KG1 (cell line): ENCODE measurements at places on chromosomes 1 and 21.

- no peak for DNase-seq
These were observed 268.8 kb upstream of the NR5A2 start for GRCh38 chr1:199758626-199759255.

- no peak for DNase-seq
These were observed 90.6 kb downstream of the TLR5 start for GRCh38 chr1:223052462-223052861.

GRCh38 chr21:44657635-44658540 is at the start of gene KRTAP12-3:
KRTAP12-3 (plus strand) TSS chr21:44657932; CDS start chr21:44657980, 48 bp downstream.
- no peak for DNase-seq

GRCh38 chr1:83857103-83857502 is 141.8 kb downstream of the TTLL7 start:
- no peak for DNase-seq

GRCh38 chr1:41776891-41777441 is 141.8 kb downstream of the HIVEP3 start:
- DNase-seq: no peak

DNA sequence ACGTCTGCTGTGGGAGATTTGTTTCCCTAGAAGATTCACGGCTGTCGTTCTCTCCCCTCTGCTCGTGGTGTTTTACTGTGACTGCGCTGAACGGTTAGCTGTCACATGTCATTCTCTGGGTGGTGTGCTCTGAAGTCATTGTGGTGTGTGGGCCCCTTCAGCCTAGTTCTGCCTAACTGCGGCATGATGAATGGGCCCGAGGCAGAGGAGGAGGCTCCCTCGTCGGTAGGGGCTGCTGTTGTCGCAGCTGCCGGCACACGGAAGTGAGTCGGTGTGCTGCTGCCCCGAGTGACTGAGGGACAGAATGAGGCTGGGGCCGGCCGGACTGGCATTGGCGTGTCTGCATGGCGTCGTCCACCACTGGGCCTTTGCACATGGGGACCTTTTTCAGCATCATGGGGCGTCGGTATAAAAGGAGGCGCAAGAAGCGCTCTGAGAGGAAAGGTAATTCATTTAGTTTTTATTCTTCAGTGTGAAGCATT is 77.9 kb downstream of the ADARB1 start:
- DNase-seq: no peak

- no peak for DNase-seq
These were observed 24.2 kb downstream of the GNG4 start for GRCh38 chr1:235625340-235625739.

DNA sequence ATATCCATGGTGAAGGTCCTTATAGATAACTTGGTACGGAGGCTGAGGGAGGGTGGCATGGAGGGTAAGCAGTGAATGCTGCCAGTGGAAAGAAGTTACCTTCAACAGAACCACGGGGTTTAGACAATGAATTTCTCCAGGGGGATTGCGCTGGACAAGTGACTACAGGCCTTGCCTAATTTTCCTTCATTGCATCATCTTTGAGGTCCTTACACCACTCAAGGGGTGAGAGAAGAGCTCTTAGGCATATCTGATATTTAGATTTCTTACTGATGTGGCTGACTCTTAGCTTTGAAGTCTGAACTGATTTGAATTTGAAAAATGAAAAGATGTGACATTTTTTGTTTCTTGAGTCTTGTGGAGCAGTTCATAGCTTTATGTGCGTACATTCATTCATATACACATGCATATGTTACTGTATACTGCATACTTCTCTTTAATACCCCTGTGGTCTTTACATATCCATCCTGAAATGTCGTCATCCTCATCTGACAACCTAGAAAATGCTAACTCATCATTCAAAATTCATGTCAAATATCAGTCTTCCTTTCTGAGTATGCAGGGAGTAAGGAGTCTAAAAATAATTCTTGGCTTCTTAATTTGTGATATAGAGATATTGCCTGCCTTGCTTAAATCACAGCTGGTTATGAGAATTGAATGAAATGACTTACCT is 63.6 kb downstream of the DNM3 start:
- DNase-seq: no peak

GRCh38 chr1:193068013-193068412 is 8.6 kb downstream of the RO60 start:
- DNase-seq: no peak

DNA sequence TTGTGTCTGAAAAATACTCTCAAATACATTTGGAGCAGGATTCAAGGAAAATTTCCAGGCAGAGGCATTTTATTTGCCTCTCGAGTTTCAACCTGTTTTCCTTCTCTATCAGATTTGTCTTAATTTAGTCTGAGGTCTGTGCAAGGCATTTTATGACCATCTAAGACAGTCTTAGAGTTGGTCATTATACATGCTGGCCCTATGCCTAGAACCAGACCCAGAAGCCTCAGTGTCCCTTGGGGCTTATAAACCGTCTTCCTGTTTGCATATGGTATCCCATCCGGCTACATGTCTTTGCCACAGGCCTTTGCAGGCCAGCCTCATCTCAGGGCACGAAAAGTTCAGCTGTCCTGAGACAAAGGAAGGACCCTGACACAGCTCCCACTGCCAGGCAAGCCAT is 346.1 kb downstream of the SIPA1L2 start:
- DNase-seq: no peak

DNA sequence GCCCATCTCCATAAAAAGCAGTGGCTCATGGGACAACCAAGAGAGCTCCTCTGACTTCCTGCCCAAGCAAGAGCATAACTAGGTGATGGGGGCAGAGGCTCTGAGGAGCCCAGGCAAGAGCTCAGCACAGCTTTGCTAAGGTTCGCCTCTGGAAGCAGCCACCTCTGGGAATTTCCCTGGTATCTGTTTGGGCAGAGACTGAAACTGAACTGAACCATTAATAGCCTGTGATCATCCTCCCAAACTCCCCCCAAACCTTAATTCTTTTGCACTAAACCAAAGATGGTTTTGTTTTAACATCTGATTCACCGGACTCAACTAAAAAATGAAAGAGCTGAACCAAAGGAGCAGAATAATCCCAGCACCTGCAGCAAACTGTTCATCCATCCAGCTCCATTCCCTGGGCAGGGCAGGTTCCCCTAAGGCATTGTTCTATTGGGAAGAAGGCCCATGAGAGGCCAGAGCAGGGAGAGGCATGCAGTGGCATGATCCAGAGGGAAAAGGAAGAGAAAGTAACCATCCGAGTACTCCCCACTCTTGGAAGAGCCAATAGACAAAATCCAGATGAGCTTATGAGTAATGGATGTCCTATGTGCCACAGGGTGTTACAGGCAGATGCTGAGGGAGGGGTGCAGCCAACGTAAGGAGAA is 77.8 kb upstream of the KAZN start:
- DNase-seq: no peak

- no peak for DNase-seq
These were observed 782 bp downstream of the PCAT6 start for GRCh38 chr1:202811296-202812175.

DNA sequence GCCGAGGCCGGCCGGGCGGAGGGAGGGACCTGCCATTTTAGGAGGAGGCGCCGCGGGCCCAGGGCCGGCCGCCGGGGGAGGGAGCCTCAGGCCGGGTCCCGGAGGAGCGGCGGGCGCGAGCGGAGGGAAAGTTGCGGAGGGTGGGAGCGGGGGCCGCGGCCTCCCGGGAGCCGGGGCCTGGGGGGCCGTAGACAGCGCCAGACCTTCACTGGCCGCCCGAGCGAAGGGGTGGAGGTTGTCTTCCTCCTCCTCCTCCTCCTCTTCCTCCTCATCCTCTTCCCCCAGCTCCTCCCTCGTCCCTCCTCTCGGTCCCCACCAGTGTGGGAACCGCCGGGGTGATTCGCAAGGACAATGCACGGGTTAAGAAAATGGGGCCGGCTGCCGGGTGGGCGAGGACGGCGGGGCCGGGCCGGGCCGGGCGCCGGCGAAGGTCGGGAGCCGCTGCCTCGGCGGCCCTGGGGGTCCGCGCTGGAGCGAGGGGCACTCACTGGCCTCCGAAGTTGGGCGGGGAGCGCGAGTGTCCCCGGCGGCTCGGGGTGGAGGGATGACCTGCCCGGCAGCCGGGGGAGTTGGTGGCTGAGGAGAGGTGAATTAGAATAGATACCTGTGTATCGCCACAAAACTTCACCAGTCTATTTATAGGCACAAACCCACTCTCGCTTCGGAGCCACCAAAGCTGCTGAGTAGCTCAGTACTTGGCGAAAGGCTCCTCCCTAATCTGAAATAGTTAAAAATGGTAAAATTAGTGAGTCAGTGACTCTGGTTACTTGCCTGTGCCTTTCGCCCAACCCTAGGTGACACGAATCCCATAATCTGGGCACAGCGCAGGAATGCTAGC is 1.3 kb downstream of the DYRK1A start:
- DNase-seq: no peak

GRCh38 chr1:231628207-231628876 is 1.8 kb downstream of the DISC1 start:
- no peak for DNase-seq

DNA sequence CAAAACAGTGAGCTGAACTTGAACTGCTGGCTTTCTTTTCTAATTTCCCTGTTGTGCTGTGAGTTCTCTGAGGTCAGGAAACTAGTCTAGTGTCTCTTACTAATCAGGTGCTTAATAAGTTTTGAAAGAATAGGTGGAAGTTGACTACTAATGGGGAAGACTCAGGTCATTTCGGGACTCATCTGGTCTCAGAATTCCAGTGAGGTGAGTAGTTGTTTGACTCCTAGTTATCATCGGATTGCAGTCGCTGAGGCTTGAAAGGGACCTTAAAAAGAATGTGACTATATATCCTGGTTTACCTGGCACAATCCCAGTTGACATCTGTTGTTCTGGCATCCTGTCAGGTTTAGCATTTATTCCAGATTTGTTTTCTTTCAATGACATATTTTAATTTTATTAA is 81.4 kb upstream of the SPAG17 start:
- DNase-seq: no peak

- no peak for DNase-seq
These were observed 24.9 kb upstream of the AXDND1 start for GRCh38 chr1:179340918-179341317.

- no peak for DNase-seq
These were observed 1.5 kb downstream of the NAXE start for GRCh38 chr1:156592910-156593660.

DNA sequence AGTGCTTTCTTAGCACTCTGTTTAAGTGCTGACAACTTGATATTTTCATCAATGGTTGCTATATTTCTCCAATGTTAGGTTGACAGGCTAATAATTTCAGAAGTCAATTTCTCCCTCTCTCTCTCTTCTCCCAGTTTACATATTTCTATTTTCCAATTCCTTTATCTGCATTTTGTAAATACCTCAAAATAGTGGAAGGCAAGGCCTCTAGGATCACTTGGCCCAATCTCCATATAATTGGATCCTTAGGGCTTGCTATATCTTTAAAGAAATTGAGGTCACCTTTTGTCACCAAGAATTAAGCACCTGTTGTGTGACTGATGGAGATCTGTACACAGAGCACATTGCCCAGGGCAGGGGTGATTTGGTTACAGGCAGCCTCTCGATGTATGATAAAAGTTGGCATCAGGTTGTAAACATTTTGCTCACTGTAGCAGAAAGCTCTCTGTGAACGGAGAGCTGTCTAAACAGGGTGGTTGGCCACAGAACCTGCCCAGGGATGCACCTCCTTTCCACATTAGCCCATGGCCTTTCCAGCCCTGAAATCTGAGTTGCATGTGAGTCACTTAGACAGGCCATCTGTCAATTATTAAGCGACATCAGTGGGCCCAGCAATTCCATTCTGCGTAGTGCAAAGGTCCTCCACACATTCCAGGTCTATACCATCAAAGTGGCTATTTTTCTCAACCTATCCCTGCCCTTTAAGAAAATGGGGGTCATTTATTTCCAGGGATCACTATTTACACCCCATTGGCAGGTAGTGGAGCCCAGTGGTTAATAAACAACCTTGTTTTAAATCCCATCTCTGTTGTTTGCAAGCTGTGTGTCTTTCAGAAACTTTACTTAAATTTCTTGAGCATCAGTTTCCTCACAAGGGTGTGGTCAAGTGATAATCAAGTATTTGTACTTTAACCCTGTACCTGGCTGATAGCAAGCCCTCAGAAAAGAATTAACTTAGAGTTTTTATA is 29.1 kb upstream of the IRF2BP2 start:
- DNase-seq: no peak

GRCh38 chr1:36122062-36123030 is 2.7 kb downstream of the COL8A2 start:
- DNase-seq: no peak

- DNase-seq: no peak
These were observed 162.6 kb downstream of the GRIK1 start for GRCh38 chr21:29777160-29777559.

DNA sequence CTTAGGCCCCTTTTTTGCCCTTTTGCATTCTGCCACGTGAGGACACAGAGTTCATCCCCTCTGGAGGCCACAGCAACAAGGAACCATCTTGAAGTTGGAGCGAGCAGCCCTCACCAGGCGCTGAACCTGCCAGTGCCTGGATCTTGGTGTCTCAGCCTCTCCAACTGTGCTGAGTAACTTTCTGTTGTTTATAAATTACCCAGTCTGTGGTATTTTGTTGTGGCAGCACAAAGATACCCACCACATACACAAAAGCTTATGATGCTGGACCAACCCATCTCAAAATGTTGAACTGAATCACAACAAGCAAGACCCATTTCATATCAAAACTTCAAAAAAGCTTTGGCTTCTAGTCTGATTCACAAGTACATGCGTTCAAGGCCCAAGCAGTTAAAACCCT is 649.9 kb downstream of the KIF26B start:
- no peak for DNase-seq

GRCh38 chr1:244341455-244342450 is 110.0 kb downstream of the ADSS2 start:
- DNase-seq: no peak

GRCh38 chr1:160077486-160077885 is 3.9 kb upstream of the KCNJ9 start:
- no peak for DNase-seq

DNA sequence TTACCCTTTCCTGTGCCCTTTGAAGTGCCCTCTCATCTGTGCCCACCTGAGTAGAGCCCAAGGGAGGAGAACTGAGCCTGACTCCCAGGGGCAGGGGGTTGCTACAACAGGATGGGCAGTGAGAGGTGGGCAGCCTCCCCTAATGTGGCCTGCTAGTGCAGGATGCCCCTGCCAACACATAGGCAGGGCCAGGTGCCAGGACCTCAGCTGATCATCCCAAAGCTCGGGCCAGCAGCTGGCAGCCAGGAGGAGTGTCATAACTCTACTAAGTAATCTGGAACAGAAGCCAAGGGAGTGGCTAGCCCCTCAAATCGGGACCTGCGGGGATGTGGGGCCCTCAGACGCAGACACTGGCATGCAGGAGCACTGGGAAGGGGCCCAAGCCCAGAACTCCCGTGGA is 208.8 kb upstream of the RAB4A start:
- DNase-seq: no peak

- no peak for DNase-seq
These were observed 17.9 kb downstream of the TMEM200B start for GRCh38 chr1:29105822-29106221.
